ENCODE measurements at places on chromosomes 6 and 20.

- DNase-seq = no peak
Observed at GRCh38 chr6:52331793-52332457, 30.0 kb upstream of the PAQR8 start.

GRCh38 chr20:10637031-10637559, 36.7 kb downstream of the JAG1 start:
- no peak for DNase-seq

- peak; percentile 53 for DNase-seq
Observed at GRCh38 chr6:133701633-133702331, 187.1 kb upstream of the TCF21 start.

GRCh38 chr6:154619146-154619545, 108.7 kb upstream of the CNKSR3 start:
- no peak for DNase-seq

GRCh38 chr6:149289192-149289781, 28.2 kb upstream of the TAB2 start:
- no peak for DNase-seq

DNA sequence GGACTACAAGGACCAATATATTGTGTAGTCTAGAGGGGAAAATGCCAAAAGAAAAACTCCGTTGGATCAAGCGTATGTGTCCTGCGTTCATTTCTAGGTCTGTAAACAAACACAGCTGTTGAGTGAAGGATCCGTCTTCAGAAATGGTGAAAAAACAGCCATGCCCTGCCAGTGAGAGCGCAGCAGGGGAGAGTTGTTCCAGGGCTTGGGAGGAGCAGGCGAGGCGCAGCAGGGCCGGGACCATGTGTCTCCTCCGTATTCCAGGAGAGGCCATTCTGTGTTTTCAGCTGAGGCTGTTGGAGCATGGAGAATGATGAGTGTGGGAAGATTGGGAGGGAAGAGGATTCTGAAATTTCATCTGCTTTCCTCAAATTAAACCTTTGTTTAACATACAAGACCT, 38.0 kb downstream of the BMP6 start:
- no peak for DNase-seq

GRCh38 chr6:33199687-33200218, 712 bp downstream of the RXRB start:
- peak; percentile 68 for DNase-seq

GRCh38 chr20:46666818-46667515, 15.7 kb upstream of the SLC13A3 start:
- no peak for DNase-seq

- no peak for DNase-seq
Observed at GRCh38 chr6:3229566-3230178, 2.2 kb upstream of the TUBB2B start.
